ENCODE measurements at places on chromosomes 12 and 14.
A peak's percentile ranks its signal among the peaks of the same experiment; 100 is the strongest.

DNA sequence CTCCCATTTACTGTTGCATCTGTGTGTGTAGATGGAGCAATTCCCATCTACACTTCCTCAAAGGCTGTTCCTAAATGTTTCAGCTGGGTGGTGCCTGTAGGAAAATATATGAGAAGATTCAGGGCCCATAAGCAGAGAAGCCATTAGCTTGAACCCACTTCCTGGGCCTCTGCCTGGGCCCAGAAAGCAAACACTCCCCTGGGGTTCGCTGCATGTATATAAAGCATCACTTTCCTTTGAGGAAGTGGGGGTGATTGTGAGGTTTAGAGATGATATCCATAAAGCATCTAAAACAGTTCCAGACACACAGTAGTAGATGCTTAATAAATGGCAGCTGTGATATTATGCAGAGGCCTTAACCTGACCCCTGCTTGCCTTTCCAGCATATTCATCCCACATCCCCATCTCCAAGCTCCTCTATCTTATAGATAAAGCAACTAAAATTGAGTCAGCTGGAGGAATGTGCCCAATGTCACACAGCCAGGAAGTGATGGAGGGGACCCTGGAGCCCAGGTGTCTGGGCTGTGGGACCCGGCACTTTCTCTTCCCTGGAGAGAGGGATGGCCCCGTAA is 280.0 kb upstream of the CRY1 start:
- no peak for DNase-seq

- DNase-seq, result no peak
These were observed 3.6 kb upstream of the EDDM3A start for GRCh38 chr14:20742132-20742531.

- no peak for DNase-seq
These were observed 23.4 kb downstream of the MAP1LC3B2 start for GRCh38 chr12:116582610-116583009.

- DNase-seq, result no peak
These were observed 1.3 kb downstream of the BAZ2A start for GRCh38 chr12:56628671-56629458.

GRCh38 chr12:108596854-108597558 is 878 bp downstream of the TMEM119 start:
- DNase-seq, result no peak

GRCh38 chr12:28536088-28536487 is 345.8 kb downstream of the CCDC91 start:
- DNase-seq, result peak; percentile 37

All from fibroblast of skin of left biceps (primary cell).